ENCODE measurements at places on chromosomes 12 and 14.
A peak's percentile ranks its signal among the peaks of the same experiment; 100 is the strongest.

- DNase-seq, result no peak
These were observed 308.5 kb upstream of the TBX3 start for GRCh38 chr12:114992443-114992842.

DNA sequence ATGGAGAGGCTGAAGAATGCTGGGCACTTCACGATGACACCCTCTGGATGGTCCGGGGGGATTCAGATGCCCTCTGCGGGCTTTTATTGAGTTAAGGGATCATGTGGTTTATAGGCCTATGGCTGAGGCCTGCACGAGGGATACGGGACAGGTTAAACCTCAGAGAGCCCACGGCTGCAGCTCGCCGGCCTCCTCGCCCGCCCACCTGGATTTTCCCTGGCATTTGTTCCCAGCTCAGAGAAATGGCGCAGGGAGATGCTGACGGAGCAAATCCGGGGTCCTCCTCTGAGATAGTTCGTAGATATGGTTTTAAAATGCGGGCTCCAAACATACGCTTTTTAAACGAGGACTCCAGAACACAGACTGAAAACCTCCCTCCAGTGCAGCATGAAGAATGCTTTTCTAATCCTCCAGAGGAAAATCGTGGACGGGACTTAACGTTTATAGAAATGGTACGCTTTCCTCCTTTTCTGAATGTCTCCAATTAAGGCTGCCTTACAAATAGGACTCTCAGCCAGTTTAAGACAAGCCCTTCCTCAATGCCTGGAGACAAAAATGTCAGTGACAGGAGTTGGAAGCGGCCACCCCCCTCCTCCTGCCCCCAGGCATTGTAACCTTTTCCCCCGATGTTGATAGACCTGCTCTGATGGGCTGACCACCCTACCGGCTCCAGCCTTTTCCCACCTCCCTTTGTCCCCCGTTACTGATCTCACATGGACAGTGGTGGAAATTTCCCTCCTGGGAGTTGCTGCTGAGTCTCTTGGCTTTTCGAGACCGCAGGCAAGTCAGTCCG lies 16.6 kb downstream of the CCND2 start:
- no peak for DNase-seq

GRCh38 chr12:3605692-3606091 lies 114.7 kb downstream of the PRMT8 start:
- DNase-seq, result no peak

DNA sequence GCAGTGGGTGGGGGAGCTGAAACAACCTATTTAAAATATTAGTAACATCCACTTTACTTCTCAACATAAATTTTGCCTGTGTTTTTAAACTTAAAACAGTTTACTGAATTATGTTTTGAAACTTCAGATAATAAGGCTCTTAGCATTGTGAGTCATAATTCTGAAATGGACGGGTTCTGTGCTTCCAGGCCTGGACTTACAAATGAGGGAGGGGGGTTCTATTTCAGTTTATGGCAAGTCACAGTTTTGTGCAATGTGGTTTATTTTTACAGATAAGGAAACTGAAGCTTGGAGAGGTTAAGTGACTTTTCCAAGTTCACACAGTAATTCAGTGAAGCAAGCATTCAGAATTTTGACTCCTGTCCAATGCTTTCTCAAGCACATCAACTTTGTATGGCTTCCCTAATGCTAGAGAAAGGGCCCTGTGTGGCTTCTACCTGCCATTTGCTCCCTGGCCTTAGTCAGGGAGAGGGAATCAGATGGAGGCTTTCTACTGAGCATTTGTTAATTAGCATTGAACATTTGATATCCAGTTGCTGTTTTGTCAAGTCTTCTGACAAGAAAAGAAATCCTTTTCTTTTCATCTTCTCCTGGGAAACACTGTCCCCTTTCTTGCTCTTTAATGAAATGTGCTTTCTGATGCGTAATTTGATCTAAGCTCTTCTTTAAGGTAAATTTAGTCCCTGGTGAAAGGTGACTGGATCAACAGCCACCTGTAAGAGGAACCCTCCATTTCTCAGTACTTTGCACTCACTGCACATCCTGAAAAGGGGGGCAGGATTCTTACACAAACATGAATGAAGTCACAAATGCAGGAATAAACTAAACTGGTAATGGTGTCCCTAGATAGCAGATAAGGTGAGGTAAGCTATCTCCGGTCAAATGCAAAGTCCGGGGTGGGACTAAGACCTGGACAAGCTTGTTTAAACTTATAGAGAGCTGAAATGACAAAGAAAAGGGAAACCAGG lies 2.5 kb upstream of the SALL2 start:
- no peak for DNase-seq

DNA sequence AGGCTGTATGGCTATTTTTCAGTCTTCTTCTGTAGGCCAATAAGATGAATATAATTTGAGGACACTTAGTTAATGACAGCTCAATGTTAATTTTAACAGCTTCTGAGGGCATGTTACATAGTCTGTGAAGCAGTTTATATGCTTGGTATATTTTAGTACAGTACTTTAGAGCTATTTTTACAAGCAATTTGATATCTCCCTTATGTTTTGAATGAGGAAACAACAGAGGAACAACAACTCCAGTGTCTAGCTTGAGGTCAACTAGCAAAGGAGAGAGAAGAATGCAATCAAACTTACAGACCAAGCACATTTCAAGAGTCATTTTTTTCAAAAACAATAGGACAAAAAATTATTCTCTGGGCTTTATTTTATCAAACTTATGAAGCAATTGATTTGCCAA lies 469.1 kb upstream of the DCN start:
- no peak for DNase-seq

- DNase-seq, result no peak
These were observed 11.4 kb upstream of the CFAP54 start for GRCh38 chr12:96478011-96478410.

- DNase-seq, result no peak
These were observed 26.9 kb downstream of the GCN1 start for GRCh38 chr12:120167529-120168095.

DNA sequence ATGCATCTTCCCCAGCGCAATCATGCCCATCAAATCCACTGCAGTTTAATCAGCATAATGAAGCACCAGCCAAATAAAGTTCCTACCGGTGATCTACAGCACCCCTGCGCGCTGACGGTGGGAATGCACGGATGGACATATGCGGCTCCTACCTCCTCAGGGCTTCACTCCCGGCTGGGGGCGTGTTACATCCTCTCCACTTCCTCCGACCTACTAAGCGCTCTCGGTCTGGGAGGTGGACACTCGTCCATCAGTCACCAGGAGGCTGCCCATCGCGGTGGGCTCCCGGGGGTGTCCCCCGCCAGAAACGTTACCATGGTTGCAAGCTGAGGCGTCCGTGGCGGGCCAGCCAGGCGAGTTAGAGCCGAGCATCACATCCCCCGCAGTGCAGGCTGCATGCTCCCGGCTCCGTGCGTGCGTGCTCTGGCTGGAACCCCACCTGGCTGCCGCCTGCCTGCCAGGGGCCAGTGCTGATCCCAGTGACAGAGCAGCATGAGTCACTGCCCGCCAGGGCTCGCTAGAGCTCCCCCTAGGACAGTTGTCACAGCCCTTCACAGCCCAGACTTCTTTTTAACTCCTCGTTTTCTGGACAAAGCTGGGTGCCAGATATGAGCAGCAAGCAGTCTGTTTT lies 73.0 kb downstream of the CIT start:
- DNase-seq, result peak; percentile 21

- no peak for DNase-seq
These were observed 133.6 kb downstream of the TTLL5 start for GRCh38 chr14:75794615-75795038.

Measured in SHP77 treated with DMSO at 0.1 percent for 48 hours (cell line).